Osteoblast (primary cell): ENCODE measurements at places on chromosomes 2 and 18.

DNA sequence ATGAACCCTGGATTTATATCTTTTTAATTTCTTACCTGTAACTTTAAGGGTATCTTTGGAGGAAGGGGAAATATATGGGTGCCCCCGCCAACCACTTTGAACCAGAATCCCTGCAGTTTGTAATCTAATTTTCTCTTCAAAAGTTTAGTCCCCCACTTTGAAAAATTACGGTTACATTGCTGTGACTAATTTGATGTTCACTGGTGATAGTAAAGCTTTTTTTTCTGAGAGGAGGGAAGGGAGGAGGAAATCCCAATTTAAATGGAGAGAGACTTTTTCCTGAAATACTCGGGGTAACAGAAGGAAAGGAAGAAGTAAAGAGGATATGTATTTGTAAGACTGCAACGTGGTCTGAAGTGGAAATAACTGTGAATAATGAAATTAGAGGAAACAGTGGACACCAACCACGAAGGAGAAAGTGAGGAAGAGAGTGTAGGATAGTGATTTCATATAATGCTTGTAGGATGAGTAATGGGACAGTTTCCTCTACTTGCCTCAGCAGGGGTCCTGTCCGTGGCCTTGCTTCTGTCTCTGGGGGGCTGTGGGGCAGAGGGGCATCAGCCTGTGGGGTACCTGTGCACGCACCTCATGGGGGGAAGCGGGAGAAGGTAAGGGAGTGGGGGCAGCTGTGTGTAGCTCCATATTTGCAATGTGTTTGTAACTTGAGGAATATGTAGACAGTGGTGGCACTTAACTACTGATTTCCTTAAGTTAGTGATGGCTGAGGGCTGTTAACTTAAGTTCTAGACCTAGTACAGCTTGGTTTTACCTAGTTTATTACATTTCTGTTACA is 161.1 kb downstream of the LTBP1 start:
- DNase-seq = no peak

GRCh38 chr2:145220496-145220895 is 700.6 kb upstream of the ZEB2 start:
- DNase-seq = no peak

DNA sequence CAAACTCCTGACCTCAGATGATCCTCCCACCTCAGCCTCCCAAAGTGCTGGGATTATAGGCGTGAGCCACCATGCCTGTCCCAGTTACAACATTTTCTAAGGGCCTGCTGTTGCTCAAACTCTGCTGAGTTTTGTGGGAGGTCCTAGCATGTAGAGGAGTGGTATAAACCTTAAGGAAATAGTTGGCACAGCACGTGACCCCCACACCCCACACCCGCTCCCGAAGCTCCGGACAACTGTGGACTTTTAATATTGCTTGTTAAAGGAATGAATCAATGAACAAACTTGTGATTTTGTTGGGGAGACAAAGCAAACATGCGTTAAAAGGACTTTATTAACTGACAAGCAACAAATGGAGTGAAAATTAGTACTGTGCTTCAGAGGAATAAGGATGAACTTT is 137.8 kb upstream of the GATA6 start:
- no peak for DNase-seq

DNA sequence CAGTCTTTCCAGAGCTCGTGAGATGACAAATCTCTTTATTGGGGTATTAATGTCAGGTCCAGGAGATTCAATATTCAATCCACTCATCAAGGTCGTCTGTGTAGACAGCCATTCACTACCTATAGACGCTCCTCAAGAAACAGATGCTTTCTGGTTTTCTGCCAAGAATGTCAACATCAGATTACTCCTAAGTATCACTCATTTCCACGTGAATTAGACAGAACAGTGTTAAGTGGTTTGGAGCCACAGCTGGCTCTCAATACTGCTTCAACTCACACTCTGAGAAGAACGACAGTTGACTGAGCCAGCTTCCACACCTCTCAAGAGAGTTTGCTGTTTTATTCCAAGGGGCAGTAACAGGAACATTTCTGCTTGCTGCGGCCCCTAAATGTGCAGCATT is 113.5 kb upstream of the NEDD4L start:
- no peak for DNase-seq

GRCh38 chr2:43025709-43026295 is 200.6 kb downstream of the ZFP36L2 start:
- peak; percentile 14 for DNase-seq
